ENCODE measurements at places on chromosomes 11 and 22.

- no peak for DNase-seq
These were observed 102.6 kb upstream of the RASSF10 start for GRCh38 chr11:12906501-12906900.

DNA sequence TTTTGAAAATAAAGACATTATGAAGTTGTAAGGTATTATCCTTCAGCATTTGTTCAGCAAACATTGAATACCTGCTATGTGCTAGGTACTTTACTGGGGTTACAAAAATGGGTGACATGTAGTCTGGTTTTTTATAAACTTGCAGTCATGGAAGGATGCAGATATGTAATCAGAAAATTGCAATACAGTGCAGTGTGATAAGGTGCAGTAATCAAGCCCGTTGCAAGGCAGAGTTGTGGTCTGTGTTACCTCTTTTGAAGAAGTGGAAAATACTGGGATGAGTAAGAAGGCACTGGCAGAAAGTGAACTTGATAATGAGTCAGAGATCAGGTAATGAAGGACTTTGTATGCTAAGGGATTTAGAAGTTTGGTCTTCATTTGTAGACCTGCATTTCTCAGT is 8.1 kb downstream of the FBXO7 start:
- no peak for DNase-seq

DNA sequence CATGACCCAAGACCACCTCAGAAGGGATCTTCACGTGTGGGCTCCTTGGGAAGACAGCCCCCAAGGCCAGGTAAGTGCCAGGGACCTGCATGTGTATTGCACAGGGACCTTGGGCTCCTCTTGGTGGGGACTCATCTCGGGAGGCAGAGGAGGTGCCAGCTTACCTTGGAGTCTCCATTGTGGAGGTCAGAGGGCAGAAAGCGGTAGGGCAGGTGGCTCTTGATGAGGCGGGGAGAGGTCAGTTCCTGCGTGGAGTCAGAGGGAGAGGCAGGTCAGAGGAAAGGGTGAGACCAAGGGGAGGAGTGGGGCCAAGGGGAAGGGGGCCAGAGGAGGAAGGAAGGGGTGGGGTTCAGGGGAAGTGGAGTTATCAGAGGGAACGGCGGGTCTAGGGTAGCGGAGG is 22.5 kb downstream of the SULT4A1 start:
- no peak for DNase-seq

GRCh38 chr11:94150704-94151685 is 22.4 kb downstream of the PANX1 start:
- no peak for DNase-seq

DNA sequence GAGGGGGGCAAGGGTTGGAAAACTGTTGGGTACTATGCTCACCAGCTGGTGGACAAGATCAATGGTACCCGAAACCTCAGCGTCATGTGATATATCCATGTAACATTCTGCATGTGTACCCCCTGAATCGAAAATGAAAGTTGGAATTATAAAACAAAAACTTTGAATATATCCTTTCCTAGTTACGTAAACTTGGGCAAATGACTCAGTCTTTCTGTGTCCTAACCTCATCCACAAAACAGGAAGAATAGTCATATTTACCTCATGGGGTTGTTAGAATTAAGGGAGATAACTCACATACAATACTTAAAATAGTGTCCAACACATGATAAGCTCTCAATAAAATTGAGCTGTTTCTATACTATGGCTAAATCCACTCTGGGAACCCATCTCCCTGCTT is 620.1 kb upstream of the KIRREL3 start:
- DNase-seq: no peak

DNA sequence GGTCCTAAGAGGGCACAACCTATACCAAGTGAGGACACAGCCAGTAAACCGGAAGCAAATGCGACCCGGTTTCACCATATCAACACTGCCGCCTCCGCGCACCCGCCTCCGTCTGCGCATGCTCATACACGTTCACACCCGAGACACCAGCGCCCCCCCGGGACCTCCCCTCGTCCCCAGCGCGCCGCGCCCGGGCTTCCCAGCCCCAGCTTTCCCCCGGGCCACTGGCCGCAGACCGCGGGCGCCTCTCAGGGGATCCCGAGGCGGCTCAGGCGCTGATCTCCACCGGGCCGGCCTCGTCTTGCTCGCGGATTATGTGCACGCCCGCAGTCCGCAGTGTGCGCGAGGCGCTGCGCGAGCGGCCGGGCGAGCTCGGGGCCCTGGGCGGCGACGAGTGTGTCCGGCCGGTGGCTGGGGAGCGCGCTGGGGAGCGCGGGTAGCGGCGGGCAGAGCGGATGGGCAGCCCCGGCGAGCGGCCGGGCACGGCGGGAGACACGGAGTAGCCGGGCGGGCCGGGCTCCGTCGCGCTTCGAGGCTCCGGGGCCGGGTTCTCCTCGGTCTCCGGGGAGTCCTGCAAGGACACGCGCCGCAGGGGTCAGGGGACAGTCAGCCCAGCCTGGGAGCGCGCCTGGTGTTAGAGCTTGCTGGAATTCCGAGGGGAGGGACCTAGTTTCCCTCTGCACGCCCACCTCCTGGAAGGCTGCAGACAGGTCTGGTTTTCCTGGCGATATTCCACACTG is 2.0 kb downstream of the HEPN1 start:
- peak; percentile 34 for DNase-seq

- no peak for DNase-seq
These were observed 56.2 kb upstream of the SC5D start for GRCh38 chr11:121236115-121237001.

- DNase-seq: no peak
These were observed 86.7 kb upstream of the IZUMO1R start for GRCh38 chr11:94217705-94218104.
